ENCODE measurements at places on chromosomes 16 and 17.

- DNase-seq = no peak
Observed at GRCh38 chr16:2970563-2970962, 1.4 kb downstream of the PAQR4 start.

- no peak for DNase-seq
Observed at GRCh38 chr17:76089680-76090516, 10.9 kb downstream of the ZACN start.

GRCh38 chr17:5024604-5025003, 10.6 kb downstream of the SLC52A1 start:
- no peak for DNase-seq

- DNase-seq = no peak
Observed at GRCh38 chr16:3356118-3356517, 429 bp downstream of the OR2C1 start.
